ENCODE measurements at places on chromosomes 1 and 21.

DNA sequence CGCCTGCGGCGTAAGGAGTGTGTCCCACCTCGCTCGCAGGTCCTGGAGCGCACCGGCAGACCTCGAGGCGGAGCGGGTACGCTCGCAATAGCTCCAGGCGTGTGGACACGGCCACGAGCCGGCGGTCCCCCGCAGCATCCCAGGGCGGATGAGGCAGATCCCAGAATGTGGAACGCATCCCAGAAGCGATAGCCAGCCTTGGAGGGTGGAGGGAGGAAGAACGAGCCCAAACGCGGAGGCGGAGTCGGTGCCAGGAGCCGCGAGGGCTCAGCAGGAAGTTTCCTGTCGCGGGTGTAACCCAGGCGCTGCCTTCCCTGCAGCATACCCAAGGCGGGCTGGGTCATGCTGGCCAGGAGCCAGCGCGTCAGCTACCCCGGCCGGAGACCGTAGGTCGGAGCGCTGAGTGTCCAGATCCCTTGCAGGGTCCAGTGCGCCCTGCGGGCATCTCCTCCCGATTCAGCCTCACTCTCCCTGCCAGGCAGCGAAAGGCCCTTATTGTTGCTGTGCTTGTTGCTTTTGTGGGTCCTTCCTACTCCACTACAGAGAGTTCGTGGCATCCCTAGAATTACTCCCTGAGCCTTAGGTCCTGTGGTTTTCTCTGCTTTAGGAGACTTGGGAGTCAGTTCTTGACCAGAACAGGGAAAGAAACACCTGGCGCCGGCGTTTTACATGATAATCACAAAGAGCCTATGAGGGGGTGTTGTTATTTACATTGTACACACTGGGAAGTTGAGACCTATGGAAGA, 27.7 kb downstream of the STYXL2 start:
- DNase-seq = peak; percentile 14

GRCh38 chr1:24331961-24332673, 13.0 kb downstream of the GRHL3 start:
- DNase-seq = no peak

DNA sequence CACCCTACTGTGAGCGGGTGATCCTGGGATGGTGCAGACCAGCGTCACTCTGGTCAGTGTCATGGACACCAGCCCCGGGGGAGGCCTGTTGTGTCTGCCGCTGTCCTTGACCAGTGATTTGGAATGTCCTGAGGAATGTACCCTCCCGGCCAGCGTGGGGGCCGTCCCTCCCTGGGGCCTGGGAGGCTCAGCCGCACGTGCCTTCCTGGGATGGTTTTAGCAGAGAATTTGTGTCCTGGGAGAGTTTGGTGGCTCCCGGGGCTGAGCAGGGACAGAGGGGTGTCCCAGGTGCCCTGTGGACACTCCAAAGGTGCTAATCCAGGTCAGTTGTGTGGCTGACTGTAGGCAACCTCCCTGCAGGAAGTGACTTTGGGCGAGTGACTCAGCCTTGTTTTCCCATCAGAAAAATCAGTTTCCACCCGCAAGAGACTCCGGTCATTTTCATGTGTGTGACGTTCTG, 6.2 kb downstream of the ARHGEF16 start:
- peak; percentile 37 for DNase-seq

DNA sequence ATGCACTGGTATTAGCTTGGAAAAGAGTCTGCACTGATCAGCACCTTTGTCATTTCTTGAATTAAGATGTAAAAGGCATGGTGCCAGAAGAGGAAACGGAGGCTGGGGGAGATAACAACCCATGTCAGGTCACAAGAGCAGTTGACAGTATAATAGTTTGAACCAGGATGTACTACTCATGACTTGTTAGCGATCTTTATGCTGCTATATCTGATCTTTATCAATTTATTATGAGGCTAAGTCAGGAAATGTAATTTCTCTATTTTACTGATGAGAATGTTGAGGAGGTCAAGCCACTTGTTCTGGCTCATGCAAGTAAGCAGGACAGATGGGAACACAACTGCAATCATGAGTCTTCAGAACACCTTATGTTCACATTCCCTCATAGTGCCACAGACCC, 41.4 kb downstream of the RGS5 start:
- DNase-seq = no peak

- peak; percentile 38 for DNase-seq
Measured at GRCh38 chr1:156259805-156260204, 11.9 kb upstream of the PAQR6 start.

- no peak for DNase-seq
Measured at GRCh38 chr1:200774311-200774710, 35.6 kb downstream of the CAMSAP2 start.

DNA sequence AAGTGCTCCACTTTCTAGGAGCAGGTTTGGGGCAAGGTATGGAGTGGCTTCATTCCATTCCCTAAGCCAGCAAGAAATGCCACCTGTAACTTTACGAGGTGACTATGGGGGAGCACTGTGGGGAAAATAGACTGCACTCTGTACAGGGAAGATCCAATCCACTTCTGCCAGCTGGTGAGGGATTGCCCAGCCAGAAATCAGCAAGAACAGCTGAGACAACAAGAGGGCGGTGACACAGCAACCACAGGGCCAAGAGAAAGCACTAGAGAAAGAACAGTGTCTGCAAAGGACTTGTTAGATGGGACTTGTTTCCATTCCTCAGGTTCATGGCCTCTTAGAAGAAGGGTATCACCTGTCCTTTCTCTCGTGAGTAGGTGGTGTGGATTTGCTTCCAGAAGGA, 19.6 kb downstream of the CAPN8 start:
- DNase-seq = no peak

DNA sequence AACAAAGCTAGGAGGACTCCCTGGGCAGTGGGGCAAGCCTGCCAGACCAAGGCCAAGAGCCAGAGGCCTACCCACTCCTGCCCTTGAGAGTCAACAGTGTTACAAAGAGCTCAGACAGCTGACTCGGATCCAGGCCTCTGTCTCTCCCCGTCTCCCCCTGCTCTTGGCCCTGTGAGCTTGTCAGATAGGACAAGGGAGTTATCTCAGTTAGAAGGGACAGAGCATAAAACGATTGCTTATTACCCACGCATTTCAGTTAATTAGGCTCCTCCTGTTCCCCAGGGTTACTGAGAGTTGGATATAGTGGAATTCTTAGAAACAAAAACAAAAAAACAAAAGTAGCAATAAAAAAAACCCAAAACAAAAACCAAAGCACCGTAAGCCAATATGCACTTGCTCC, 1.3 kb downstream of the SLC41A1 start:
- DNase-seq = peak; percentile 14

DNA sequence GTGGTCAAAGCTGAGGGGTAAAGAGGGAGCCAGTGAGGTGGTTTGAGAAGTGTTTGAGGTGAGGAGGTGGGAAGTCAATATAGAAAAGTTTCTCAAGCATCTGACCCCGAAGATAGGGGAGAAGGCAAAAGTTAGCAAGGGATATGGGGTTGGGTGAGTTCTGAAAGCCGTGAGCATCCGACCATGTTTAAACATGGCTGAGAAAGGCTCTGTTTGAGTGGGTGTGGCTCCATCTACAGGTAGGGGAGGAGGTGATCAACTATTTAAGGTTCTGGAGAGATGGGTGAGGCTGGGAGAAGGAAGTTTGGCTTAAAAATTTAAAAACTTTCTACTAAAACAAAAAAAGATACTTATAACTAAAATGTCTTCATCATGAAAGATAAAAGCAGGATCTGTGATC, 273.8 kb downstream of the KCNJ6 start:
- peak; percentile 23 for DNase-seq

- no peak for DNase-seq
Measured at GRCh38 chr1:7501723-7502603, 269.1 kb upstream of the VAMP3 start.

GRCh38 chr1:3910857-3911845, 11.1 kb upstream of the C1orf174 start:
- DNase-seq = peak; percentile 58

GRCh38 chr1:11541956-11542355, 63.0 kb downstream of the DISP3 start:
- no peak for DNase-seq

GRCh38 chr1:161978011-161978790, 45.5 kb downstream of the OLFML2B start:
- DNase-seq = no peak

GRCh38 chr1:166814611-166815010, 24.7 kb upstream of the POGK start:
- no peak for DNase-seq

GRCh38 chr1:208012721-208013120, 101.8 kb upstream of the CD34 start:
- DNase-seq = no peak

DNA sequence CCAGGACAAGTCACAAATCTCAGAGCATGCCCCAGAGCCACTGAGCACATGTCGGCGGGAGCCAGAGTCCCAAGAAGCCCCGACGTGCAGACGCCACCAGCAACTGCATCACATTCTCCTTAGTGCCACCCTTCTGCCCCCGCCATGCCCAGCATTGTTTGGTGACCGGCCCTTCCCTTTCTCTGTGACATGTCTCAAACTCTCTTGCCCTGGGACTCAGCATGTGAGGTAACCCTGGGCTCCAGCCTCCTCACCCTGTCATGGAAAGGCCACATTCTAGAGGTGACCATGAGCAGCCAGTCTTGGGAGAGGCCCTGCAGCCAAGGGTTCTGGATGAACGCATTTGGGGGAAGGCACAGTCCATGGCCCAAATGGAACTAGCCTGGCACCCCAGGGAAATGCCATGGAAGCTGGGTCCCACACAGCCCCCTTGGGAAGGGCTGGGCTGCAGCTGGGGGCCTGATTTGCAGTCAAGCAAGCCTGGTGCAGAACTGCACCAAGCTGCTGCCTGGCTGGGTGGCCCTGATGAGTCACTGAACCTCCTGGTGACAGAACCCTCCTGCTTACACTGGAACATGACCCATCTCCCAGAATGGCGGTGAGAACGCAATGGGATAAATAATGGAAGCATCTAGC, 94.4 kb downstream of the ITPKB start:
- DNase-seq = no peak

DNA sequence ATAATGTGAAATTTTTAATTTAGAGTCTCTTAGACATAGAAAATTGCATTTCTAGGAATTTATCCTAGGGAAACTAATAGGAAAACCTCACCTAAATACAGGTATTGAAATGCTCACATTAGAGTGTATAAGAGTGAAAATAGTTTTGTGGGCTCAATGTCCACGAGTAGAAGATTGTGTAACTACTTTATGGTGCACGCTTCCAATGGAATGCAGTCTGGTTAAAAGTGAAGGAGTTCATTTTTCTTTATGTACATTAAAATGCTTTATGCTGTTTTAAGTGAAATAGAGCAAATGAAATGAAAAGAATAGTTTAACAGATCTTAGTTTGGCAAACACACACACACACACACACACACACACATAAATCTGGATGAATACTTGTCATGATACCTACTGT, 278.2 kb downstream of the USP25 start:
- DNase-seq = no peak

DNA sequence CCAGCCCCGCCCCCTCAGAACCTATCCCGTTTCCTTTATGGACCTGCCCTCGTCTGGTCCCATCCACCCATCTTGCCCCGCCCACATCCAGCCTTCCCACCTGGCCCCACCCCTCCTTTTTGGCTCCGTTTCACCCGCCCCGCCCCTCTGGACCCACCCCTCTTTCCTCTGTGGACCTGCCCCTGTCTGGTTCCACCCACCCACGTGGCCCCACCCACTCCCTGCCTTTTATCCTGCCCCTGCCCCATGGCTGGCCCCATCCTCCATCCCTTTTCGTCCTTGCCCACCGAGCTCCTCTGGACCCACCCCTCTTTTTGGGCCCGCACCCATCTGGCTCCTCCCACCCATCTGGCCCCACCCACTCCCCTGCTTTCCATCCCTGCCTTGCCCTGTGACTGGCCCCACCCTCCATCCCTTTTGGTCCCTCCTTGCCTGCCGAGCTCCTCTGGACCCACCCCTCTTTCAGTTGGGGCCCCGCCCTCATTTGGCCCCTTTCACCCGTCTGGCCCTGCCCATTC, 177.3 kb downstream of the CAMTA1 start:
- DNase-seq = peak; percentile 15

DNA sequence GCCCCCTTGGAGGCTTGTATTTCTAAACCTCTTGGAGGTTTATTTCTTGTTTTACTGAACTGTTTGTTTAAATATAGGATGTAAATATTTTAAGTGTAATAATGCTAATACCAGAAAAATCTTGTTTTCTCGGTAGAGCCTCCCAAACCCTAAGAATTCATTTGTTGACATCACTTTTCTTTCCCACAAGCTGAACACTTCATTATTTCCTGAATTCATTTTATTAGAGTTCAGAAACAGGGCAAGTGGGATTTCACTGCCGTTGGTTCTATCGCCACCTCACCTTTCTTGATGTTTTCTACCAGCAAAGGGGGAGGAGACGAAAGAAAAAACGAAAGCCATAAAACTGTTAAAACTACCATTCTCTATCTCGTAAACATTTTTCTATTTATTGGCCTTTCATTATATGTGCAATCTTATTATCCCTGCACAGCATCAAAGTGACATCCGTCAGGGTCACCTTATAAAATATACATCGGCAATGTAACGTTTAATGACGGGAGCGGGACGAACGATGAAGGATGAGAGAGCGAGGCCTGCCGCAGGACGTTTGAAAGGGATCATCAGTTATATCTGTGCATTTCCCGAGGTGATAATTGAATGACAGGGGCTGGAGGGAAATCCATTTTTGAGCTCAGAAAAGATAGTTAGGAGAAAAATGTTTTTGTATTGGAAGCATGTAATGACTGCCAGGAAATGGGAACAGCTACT, 59.5 kb downstream of the SLC45A1 start:
- no peak for DNase-seq

- DNase-seq = no peak
Measured at GRCh38 chr1:26754086-26754874, 33.5 kb upstream of the PIGV start.

DNA sequence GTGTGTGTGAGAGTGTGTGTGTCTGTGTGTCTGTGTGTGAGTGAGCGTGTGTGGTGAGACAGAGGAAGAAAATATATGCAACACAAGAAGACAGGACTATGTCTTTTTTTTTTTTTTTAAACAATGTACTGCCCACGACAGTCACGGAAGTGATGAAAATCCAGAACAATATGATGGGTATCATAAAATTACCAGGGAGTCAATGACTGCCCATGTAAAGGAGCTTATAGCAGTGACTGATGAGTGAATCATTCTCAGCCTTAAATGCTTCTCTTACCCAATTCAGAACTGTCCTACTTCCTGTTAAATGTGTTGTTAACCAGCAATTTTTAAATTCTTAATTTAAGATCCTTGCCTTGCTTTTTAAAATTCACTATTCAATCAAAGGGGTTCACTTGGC, 46.6 kb downstream of the RGS7 start:
- DNase-seq = peak; percentile 88

- no peak for DNase-seq
Measured at GRCh38 chr1:40081871-40082270, 15.2 kb downstream of the PPT1 start.

DNA sequence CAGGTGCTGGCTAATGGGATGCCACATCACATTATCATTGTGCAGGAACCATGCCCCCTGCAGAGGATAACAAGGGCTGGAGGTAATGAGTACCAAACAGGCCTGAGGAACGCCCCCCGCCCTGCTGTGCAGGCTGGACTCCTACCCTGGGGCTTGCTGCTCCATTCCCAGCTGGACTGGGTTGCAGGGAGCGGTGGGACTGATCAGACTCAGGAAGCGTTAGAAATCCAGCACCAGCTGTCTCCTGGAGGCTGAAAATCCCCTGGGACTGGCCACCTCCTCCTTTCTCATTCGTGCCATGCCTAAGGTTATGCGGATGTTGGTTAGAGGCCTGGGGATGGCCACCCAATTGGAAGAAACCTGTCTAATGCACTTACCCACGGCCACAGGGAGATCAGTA, 36.9 kb upstream of the POU3F1 start:
- DNase-seq = no peak

Measured in ELR (cell line).